Left lung (tissue), 14 donors: ENCODE measurements at places on chromosomes 2 and 18. TPM values are rescaled to one million over a fixed set of nuclear protein-coding genes. Genes with fewer than 3 reads are reported as not detected.

The BUB1 gene
- 44.9 TPM for polyA plus RNA-seq

The TDRD15 gene
- polyA plus RNA-seq: not detected

The NT5DC4 gene
- polyA plus RNA-seq: not detected

The ALKAL2 gene
- 9.5 TPM for polyA plus RNA-seq

The DSG3 gene
- not detected for polyA plus RNA-seq

The RBM44 gene
- 0.87 TPM for polyA plus RNA-seq

The G6PC2 gene
- polyA plus RNA-seq: not detected

The CLIP4 gene
- polyA plus RNA-seq: 17.2 TPM

- DNase-seq: no peak
These were observed 35.0 kb upstream of the CCDC85A start for GRCh38 chr2:56148825-56149224.

GRCh38 chr18:5868218-5868854 lies 27.0 kb downstream of the TMEM200C start:
- DNase-seq: peak; percentile 62

GRCh38 chr2:127087791-127088495 lies 19.0 kb downstream of the BIN1 start:
- DNase-seq: no peak

DNA sequence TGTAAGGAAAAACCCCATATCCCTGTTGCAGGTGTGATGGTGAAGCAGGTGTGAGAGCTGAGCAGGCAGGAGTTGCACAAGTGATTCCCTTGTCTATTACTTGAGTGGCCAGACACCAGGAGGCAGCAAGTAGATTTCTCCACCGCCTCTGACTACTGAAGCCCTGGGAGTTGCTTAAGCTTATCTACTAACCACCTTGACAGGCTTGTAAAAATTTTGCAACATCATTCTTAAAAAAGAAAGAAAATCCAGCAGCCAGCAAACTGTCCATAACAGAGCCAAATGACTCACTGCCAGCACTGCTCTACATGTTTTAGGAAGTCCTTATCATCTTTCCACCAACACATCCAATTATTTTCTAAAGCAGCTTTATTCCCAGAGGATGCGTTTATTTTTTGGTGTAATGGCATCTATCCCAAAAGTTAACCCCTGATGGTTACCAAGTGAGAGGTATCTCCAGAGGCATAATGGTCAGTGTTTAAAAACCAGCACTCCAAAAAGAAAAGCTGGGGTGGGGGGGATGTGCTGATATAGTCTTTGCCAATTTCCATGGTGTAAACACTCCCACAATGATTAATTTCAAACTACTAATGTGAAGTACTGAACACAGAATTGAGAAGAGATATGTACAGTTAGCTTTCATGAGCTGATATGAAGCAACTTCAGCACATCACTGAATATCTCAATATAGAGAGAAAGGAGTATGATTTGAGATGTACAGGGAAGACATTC lies 16.3 kb upstream of the GPR39 start:
- DNase-seq: no peak

DNA sequence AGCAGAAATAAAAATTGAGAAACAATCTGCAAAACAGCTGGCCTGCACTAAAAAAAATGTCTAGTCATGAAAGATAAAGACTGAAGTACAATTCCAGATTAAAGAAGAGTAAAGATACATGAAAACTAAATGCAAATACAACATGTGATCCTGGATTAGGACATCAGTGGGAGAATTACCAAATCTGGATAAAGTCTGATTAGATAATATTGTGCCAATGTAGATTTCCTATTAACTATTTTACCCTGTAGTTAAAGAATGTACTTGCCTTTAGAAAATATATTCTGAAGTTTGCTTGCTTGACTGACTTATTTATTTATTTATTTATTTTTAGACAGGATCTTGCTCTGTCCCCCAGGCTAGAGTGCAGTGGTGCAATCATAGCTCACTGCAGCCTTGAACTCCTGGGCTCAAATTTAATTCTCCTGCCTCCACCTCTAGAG lies 58.7 kb downstream of the ASXL2 start:
- no peak for DNase-seq

DNA sequence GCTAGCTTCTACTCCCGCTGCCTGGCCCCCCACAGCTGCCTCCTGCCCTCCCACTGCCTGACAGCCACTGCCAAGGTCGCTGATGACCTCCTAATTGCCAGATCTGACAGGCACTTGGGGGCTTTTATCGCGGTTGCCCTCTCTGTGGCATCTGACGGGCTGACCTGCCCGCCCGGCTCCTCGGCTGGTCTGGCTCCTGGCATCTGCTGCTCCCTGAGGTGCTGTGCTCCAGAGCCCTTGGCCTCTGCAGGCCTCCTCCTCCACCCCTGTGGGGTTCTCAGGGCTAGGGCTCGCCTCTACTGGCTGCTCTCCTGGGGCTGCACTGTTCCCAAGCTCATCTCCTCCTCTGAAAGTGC lies 43.1 kb downstream of the INHBB start:
- peak; percentile 13 for DNase-seq

DNA sequence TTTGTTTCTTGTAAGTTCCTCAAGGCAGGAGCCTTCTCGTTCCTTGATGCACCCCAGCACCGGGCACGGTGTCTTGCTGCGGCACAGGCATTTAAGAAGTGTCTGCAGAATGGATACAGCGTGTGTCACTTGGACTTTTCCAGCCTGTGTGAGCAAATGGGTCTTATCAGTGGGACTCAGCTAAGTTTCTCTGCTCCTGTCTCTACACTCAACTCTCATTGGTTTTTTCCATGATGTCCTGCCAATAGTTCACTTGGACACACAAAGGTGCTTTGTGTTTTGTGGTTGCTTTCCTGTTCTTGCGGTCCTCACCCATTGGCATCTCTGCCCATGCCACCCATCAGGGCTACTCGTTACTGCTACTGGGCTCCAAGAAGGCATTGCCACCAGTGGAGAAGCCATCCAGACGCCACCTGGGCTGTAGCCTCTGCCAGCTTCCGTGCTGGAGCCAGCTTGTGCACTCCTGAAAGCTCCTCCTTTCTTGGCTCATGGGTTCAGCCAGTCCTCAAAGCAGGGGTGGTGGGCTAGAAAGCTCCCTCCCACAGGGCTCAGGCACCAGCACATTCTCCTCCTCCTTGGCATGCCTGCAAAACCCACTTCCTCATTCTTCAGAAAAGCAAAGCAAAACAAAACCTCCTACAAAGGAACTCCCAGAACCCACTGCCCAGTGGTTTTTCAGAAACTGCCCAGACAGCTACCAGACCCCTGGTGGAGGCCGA lies 41.4 kb downstream of the IL1R2 start:
- DNase-seq: no peak

GRCh38 chr18:75739682-75740081 lies 312.2 kb upstream of the SMIM21 start:
- no peak for DNase-seq

DNA sequence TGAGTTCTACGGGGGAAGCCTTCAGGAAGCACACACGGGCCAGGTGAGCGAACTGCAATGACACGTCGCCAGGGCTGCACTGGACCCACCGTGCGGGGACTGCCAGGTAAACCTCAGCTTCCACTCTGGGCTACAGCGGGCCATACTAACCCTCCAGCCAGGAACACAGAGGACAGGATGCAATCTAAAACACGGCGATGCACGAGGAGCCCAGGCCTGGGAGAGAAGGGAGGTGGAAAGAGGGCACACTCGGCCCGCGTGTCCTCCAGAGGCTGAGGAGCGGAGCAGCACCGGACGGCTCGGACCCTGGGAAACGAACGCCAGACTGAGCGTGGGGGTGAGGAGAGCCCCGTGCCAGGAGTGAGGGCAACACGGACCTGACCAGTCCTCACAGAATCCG lies 69.3 kb downstream of the HDAC4 start:
- no peak for DNase-seq

- DNase-seq: no peak
These were observed 242.4 kb downstream of the NAPG start for GRCh38 chr18:10768221-10768620.

DNA sequence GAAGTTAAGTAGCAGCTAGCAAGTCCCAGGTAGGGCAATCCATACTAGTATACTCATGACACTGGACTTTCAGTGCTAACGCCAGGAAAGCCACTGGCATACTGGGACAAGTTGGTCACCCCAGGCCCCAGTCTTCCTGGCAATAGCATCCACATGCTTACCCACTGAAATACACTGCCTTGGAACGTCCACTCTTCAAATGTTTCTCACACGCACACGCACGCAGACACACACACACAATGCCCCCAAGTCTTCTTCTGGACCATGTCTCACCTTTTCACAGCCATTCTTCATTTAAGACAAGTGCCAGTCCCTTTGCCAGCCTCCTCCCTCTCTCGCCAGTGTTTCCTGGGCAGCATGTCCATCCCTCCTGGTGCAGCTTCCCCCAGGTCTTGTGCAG lies 8.7 kb upstream of the TEX261 start:
- no peak for DNase-seq

DNA sequence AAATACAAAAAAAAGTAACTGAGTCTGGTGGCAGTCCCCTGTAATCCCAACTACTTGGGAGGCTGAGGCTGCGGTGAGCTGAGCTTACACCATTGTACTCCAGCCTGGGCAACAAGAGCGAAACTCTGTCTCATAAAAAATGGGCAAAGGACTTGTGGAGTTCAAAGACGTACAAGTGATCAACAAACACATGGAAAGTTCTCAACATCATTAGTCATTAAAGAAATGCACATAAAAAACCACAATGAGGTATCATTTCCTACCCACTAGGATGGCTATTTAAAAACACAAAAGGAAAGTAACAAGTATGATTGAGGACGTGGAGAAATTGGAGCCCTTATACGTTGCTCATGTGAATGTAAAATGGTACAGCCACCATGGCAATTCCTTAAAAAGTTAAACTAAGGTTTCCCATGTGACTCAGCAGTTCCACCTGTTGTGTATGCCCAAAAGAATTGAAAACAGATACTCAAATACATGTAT lies 52.3 kb downstream of the RAB10 start:
- DNase-seq: no peak

GRCh38 chr2:25115249-25115883 lies 53.0 kb downstream of the POMC start:
- DNase-seq: no peak

GRCh38 chr2:180376066-180376465 lies 369.0 kb upstream of the CWC22 start:
- peak; percentile 57 for DNase-seq

- DNase-seq: no peak
These were observed 879.0 kb downstream of the CBLN2 start for GRCh38 chr18:71665131-71665530.

DNA sequence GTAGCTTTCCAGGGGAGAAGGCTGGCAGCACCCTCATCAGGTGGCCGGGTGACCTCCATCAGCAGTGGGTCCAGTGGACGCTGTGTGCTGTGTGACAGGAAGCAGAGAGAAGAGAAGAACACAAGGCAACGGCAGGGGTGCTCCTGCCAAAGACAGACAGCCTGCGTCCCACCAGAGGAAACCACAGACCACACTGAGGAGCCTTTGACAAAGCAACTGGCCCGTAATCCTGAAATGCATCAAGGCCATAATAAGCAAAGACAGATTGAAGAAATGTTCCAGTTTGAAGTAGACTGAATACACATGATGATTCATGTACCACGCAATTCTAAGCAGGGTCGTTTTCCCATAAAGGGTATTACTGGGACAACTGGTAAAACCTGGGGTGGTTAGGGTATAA lies 172.4 kb downstream of the FBXO15 start:
- no peak for DNase-seq

DNA sequence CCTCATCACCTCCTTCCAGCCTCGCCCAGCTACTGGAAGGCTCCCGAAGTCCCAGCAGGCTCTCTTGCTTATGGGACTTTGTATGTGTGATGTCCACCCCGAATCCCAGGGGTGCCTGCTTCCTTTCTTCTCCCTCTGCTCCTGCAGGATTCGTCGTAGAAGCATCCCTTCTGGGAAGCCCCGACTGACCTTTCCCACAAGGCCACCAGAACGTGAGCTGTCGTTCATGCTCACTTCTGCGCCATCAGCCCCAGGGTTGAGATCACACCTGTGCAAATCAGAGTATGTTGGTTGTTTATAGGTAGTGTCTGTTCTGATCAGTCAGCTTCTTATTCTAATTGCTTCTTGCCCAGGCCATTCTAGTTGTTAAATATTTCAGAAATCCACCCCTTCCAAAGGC lies 101.8 kb downstream of the HS1BP3 start:
- no peak for DNase-seq

DNA sequence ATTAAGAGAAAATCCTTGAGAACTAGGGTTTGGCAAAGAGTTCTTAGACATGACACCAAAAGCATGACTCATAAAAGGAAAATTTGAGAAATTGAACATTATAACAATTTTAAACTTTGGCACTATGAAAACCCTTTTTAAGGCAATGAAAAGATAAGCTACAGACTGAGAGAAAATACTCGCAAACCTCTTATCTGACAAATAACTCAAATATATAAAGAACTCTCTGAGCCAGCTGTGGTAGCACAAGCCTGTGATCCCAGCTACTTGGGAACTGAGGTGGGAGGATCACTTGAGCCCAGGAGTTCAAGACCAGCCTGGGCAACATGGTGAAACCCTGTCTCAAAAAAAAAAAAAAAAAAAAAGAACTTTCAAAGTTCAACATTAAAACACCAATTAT lies 70.5 kb downstream of the FAM168B start:
- no peak for DNase-seq

GRCh38 chr2:112482309-112483041 lies 519 bp downstream of the TTL start:
- DNase-seq: no peak

DNA sequence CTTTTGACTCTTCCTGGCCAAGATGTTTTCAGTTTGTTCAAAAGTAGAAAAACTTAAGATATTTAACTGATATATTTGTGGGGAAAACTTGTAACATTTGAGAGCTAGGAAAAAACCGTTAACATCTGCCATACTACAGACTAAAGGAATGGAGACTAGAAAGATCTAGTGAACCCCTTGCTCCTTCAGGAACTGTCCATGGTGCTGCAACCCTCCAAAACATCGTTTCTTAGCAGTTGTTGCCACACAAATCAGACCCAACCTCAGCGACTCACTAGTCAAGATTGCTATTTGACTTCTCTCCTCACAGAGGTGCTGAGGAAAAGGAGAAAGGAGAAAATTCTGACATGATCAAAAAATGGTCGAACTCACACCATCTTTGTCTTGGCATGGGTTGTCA lies 393.8 kb upstream of the LYPD1 start:
- DNase-seq: peak; percentile 62
